ENCODE measurements at places on chromosomes 4 and X.

DNA sequence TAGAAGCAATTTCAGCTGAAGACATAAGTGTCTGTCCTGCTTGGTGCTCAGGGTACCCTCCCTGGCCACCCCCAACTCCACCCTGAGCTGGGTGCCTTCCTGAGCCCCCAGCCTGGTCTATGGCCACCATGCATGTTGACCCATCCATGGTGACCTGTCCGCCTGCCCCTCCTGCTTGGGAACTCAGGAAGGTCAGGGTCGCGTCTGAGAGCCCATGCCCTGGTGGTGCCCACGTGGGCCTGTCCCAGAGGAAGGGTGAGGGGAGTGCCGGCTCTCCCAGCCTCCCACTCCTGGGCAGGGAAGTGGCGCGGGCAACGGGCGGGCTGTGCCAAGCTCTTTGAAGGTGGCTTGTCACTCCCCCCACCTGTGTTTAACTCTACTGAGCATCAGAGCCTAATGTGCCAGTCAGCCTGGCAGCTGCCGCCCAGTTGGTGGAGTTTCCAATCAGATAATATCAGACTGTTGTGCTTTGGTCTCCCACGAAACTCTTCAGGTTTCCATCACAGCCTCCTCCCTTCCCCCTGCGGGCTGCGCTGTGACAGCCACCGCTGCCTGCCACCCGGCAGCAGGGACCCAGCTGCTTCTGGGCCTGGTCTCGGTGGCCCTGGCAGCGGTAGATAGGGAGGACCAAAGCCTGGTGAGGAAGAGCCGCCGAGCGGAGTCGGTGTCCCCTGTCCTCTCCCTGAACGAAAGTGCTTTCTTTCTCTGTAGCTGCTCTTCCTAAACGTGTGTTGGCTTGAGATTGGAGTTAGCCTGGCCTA is 4.8 kb downstream of the SH3BP2 start:
- DNase-seq, result peak; percentile 22

DNA sequence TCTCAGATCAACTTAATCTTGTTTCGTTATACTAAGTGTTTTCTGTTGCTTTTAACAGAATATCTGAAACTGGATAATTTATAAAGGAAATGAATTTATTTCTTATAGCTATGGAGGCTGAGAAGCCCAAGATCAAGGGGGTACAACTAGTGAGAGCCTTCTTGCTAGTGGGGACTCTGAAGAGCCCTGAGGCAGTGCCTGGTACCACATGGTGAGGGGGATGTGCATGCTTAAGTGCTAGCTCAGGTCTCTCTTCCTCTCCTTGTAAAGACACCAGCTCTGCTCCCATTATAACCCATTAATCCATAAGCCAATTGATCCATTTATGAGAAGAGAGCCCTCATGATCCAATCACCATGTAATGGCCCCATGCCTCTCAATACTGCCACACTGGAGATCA is 17.9 kb downstream of the COX18 start:
- DNase-seq, result no peak

GRCh38 chrX:40097141-40097503 is 636 bp downstream of the BCOR start:
- DNase-seq, result no peak

GRCh38 chrX:119391279-119391678 is 7.9 kb upstream of the SLC25A43 start:
- no peak for DNase-seq

GRCh38 chr4:10104991-10105276 is 11.7 kb downstream of the WDR1 start:
- no peak for DNase-seq

GRCh38 chr4:76616526-76616925 is 181.5 kb downstream of the SHROOM3 start:
- no peak for DNase-seq

DNA sequence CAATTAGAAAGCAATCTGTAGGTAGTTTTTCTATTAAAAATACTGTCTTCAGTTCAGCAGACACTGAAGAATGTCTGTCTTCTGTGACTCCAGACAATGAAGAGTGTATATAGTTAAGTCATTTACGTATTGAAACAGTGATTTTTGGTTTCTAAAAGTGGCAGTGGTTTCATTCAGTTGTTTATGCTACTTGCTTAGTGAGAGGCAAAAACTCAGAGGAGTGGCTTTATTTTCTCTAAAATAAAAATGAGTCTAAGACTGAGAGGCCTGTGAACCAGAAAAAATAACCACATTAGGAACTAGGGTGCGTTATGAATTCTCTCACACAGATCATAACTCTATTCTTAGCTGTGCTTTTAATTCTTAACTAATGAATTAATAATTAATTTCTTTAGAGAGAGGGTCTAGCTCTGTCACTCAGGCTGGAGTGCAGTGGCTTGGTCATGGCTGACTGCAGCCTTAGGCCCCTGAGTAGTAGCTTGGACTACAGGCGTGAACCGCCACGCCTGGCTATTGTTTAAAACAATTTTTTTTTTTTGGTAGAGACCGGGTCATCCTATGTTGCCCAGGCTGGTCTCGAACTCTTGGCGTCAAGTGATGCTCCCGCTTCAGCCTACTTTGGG is 31.4 kb downstream of the FREM3 start:
- DNase-seq, result no peak

DNA sequence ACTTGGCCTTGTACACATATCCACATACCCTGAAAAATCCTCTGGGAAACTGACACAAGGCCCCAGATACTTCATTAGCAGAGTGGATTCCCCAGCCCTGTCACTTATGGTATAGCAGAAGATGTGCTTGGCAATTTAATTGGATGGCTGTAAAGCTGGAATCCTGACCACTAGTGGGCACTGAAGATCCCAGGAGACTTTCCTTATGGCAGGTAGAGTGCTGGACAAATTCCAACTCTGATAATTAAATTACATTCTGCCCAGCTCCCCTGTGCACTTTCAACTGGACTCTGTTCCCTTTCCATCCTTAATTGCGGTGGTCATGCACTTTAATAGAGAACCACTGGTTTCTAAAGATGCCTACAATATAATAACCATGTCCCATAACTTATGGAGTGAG is 119.8 kb downstream of the DCK start:
- no peak for DNase-seq

DNA sequence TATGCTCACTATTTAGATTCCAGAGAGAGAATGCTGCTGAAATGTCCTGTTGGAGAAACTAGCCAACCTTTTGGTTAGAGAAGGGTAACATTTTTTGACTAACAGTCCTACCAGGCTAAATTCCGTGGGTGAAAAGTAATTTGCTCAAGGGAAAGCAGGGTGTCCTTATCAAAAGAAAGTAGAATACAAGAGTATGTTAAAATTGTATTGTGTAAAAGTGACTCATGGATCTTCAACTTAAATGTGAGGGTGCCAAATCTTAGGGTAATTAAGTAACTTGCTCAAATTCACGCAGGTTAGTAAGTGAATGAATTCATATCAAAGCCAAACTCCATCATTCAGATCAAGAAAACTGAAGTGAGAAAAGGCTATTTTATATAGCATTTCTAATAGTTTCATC is 81.7 kb downstream of the PCDH7 start:
- DNase-seq, result no peak
